Stimulated activated CD8-positive, alpha-beta memory T cell treated with anti-CD3 and anti-CD28 coated beads, Interleukin-15, amount 100 ng/mL, for 4 hours (primary cell): ENCODE measurements at places on chromosomes 5 and 9.

GRCh38 chr9:111868475-111868874 is 28.1 kb upstream of the UGCG start:
- DNase-seq, result no peak

DNA sequence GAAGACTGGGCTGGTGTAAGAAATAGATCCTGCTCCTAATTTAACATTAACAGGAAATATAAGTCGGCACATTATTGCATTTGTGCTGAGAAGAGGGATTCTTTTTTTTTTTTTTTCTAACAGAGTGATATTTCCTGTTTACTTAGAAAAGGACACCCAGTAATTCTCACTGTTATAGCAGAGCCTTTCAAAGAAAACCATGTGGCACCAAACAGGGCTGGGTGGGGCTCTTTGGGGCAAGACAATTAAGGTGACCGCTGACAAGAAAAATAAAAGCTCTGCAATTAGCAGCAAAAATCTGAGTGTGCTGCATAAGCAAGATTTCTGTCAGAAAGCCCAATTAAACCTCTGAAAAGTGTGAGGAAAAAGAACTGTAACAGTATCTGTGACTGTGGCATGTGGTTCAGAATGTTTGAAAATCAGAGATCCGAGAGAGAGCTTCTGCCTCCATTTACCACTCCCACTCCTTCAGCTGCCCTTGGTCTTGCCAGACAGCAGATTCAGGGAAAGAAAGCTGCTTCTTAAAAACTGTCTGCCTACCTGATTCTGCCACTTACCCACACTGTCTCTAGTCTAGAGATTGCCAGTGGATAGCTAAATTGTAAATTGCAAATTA is 77.1 kb upstream of the IQGAP2 start:
- no peak for DNase-seq

DNA sequence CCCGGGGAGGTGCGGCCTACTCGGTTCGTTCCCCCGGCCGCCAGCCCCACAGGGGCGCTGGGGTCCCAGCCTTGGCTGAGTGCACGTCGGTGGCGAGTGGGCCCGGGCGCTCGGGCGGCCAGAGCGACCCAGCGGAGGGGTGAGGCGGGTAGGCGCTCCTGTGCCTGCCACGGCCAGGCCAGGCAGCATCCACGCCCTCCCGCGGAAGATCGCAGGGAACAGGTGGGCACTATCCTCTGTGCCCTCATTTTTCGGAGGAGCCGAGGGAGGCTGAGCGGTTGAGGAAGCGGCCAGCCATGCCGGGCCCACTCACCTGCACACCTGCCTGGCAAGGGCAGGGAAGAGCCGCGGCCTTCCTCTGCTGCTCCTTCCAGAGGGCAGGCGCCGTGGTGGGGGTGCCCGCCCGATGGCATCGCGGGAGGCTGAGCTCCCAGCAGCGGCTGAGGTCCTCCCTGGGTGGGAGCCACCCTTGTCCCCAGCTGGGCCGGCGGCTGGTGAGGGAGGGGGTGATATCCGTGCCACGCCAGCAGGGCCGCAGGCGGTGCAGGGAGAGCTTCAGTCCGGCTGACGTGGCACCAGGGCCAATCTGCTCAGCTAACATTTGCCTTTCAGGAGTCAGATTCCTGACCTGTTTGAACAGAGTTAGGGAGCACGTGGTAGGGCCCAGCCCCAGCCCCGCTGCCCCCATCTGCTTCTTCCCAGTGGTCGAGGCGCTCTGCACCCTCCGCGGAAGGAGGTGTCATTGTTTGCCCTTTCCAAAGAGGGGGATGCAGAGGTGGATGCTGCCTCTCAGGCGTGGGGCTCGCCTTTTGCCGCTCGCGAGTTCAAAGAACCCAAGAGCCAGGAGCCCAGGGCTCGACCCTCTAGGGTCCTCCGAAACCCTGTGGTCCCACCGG is 1.6 kb upstream of the SEC16A start:
- DNase-seq, result no peak

DNA sequence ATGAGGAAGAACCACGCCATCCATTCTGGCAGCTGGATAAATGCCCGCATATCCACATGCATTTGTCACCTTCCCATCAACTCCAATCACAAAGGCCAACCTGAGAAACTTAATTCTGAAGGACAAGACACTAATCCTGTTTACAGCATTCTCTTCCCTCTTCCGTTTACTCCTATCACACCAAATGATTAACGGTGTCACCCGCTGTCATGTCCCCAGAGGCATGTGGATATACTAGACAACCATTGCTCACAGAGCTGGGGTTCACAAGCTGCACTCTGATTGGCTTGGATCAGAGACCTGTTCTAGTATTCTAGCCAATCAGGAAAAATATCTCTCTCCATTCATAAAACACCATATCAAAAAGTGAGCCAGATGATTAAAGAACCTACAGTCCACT is 3.6 kb downstream of the MACROH2A1 start:
- DNase-seq, result no peak

- no peak for DNase-seq
These were observed 5.6 kb upstream of the NR5A1 start for GRCh38 chr9:124512806-124513204.
